ENCODE measurements at places on chromosomes 11 and 22.

DNA sequence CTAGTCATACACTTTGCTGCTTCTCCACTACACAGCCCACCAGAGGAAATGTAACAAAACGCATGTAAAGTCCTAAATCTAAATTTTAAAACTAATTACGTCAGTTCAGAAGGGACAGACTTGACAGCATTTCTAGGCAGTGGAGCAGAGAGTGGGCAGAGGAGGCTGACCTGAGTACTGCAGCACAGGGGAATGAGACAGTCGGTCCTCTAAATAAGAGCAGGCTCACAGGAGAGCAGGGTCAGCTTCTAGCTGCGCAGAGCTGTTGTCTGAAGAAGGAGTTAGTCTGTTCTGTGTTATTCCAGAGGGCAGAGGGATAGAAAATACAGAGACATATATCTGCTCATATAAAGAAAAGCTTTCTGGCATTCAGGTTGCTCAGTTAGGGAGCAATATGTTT is 40.3 kb downstream of the JHY start:
- DNase-seq, result no peak

GRCh38 chr11:134575504-134576230 is 163.6 kb upstream of the B3GAT1 start:
- DNase-seq, result no peak

DNA sequence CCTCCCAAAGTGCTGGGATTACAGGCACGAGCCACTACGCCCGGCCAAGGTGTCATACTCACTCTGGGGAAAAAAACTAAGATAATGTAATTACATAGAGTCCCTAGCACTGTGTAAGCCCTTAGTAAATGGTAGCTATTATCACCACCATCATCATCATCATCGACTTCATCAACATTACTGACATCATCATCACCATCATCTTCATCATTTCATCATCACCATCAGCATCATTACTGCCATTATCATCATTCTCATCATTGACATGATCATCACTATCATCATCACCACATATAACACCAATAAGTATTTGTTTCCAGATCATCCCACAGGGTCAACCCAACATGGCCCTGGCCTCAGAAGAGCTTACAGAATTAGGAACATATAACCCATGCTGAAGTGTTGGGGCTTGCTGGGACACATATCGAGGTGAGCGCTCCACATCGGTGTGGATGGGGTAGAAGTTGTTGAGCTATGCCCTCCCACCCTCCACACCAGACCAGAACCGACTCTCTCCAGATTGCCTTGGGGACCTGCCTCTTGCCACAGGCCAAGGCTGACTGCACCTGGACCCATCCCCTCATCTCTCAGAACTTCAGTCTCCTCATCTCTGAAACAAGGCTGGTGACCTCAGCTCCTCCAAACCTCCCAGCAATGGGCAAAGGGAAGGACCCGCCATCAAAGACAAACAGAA is 14.7 kb upstream of the CD5 start:
- no peak for DNase-seq

DNA sequence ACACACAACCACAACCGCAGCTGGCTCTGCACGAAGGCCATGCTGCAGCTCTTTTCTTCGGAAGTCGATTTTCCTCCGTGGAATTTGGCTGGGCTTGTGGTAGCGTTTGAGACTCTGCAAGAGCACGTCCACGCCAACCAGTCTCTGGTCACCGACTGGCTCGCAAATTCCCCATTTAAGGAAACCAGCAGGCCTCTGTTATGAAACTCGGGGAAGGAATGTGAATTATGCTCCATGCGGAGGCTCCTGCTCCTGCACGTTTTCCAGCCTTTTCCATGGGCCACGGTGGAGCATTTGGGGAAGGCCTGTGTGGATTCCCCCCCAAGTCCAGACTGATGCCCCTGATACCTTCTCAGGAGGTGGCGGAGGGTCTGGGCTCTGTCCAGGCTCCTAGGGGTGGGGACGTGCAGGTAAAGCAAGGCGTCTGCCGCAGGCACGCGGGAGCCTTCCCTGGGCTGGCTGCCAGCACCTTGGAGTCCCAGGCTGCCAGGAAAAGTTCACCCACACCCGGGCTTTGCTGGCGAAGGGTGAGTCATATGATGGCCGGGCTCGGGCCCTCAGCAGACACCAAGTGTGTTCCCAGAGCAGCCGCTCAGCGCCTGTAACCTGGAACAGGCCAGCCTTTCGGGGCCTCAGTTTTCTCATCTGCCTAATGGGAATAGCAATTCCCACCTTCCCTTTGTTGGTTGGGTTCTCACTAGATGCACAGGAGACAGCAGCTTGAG is 41.9 kb downstream of the LRP5 start:
- DNase-seq, result no peak

GRCh38 chr11:10326012-10326964 is 21.4 kb downstream of the ADM start:
- no peak for DNase-seq

GRCh38 chr22:47795477-47796127 is 1033.2 kb downstream of the TBC1D22A start:
- DNase-seq, result no peak

DNA sequence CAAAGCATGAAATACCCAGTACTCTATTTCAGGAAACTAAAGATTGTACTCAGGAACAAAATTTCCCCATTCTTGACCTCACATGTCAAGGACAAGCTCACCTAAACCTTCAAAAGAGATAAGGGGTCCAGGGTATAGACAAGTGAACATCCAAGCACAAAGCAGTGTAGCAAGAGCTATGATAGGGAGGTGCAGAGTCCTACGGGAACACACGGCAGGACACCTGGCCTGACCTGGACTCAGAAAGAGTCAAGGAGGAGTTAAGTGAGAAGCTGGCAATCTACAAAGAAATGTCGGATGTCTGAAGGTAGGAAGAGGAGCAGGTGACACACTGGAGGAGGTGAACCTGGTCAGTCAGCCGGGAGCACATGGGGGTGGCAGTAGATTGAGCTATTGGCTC is 67.1 kb upstream of the LDLRAD3 start:
- no peak for DNase-seq

DNA sequence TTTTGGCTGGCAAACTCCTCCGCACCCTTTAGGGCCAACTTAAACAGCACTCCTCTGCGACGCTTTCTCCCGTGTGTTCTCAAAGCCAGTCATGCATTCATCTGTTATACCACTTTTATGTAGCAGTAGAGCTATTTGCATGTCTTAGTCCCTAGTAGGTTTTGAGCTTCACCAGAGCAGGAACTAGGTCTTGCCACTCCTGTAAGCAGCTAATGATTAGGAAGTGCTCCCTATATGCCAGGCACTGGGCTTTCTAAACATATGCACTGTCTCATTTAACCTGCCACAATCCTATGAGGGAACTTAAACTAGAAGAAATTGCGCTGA is 180.8 kb downstream of the DBX1 start:
- no peak for DNase-seq

- no peak for DNase-seq
Observed at GRCh38 chr11:44980533-44981427, 30.1 kb upstream of the TP53I11 start.

DNA sequence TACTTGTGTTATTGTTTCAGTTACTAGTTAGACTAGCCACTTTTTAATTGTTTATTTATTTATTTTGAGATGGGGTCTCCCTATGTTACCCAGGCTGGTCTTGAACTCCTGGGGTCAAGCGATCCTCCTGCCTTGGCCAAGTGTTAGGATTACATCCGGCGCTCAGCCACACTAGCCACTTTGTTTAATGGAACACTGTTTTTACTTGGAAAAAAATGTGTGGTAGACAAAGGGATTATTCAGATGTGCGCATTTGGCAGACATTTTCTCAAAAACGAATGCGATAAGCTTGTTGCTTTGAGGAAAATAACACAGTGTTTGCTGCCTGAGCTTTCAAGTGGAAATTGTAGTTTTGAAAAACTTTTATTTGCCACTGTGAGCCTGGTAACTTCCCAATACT is 51.0 kb downstream of the CTNND1 start:
- no peak for DNase-seq

GRCh38 chr11:68314203-68315170 is 2.1 kb downstream of the LRP5 start:
- no peak for DNase-seq

GRCh38 chr11:42253156-42253555 is 793.7 kb upstream of the LRRC4C start:
- no peak for DNase-seq

DNA sequence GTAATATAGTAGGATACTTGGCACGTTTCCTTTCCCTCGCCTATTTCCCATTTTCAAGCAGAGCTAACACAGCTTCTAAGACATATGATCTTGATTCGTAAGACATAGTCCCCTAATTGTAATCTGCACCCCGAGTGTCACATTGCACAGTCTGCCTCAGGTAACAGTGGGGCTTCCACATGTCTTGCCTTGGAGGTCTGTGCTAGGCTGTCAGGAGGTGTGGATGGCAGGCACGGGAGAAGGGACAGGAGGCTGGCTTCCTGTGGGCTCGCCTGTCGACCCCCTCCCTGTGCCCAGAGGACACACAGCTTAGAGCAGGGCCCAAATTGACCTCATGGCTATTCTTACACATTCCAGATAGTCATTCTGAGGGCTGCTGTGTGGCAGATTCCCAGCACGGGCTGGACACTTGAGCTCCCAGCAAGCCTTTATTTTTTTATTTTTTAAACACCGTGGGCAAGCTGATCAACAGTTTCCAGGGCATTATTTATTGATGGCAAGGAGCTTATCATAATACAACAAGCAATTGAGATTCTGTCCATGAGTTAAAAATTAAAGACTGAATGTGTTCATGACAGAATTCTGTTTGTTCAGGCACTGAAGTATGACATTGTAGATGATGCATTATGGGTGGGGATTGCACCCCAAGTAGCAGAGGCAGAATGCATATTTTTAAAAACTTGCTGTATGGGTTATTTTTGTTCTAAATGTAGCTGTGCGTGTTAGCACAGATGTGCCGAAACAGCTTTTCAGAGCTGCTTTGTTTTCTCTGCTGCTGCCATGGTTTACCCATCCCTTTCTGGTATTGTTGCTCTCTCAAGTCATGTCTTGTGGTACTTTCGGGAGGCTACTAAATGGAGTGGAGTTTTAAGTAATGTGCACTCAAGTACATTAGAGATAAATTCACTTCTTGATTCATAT is 113.0 kb downstream of the ATXN10 start:
- no peak for DNase-seq

DNA sequence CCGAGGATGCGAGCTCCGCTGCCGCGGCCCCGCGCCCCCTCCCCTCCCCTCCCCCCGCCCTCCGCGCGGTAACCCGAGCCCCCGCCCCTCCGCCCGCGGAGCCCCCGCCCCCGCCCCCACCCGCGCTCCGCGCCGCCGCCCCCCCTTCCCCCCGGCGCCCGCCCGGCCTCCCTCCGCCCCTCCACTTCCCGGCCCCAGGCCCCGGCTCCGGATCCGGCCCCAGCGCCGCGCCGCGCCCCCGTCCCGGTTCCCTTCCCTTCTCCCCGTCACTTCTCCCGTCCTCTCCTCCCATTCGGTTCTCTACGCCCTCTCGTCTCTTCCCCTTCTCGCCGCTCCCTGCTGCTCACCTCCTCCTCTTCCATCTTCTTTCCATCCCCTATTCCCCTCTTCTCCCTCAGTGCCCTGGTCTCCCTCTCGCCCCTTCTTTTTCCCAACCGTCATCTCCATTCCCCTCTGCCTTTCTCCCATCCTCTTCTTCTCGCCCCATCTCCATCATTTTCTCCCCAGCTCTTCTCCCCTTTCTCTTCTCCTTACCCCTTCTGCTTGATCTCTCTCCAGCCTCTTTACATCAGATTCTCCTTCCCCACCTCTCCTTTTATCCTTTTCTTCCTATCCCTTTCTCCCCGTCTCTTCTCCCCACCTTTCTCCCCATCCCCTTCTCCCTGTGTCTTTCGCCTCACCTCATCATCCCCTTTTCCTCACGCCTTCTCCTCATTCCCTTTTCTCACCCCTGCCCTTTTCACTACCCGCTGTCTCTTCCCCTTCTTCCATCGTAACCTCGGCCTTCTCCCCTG is at the start of gene DCHS1:
TSS of gene DCHS1 (minus strand) at position 20 of the 794 bp plus-strand sequence. CDS start 14,196 bp downstream, outside the sequence.
- peak; percentile 14 for DNase-seq

GRCh38 chr11:67287355-67288197 is 1.5 kb upstream of the ANKRD13D start:
- DNase-seq, result no peak

GRCh38 chr22:39707816-39708215 is 137.3 kb downstream of the CACNA1I start:
- DNase-seq, result no peak

Data from activated CD4-positive, CD25-positive, alpha-beta regulatory T cell (primary cell).